Stimulated activated CD4-positive, alpha-beta T cell treated with anti-CD3 and anti-CD28 coated beads, Interleukin-4, amount 100 ng/mL, for 1 hour (primary cell): ENCODE measurements at places on chromosomes 12 and 14.

DNA sequence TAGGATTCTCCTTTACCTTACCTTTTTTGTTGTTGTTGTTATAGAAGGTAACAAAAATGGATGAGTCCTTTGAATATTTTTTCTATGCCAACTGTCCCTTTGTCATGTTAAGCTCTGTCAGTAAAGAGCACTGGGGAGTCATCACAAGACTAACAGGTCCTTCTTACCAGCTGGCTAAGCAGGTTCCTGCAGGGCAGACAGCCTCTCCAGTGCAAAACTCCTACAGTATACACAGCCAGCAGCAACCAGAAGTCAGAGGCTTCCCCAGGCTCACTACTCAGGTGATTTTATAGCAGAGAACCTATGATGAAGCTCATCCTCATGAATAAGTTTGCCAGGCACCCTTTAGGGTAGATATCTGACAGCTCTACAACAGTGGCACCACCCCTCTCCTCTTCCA is 271.1 kb downstream of the RERGL start:
- no peak for DNase-seq

DNA sequence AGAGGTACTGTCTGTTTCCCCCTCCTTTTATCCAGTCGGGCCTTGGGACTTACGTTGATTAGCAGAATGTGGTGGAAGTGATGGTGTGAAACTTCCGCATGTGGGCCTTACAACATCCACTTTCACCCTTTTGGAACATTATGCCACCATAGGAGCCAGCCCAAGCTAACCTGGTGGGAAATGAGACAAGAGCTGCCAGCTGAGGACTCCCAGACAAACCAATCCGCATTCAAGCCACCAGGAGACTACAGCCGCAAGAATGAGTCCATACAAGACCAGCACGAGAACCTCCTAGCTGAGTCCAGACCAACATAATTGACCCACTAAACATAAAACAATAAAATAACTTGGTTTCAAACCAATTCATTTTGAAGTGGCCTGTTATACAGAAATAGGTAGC is 9.1 kb upstream of the PTGER2 start:
- DNase-seq: no peak

- DNase-seq: no peak
These were observed 225.1 kb downstream of the DIO2 start for GRCh38 chr14:79986251-79986650.

- DNase-seq: peak; percentile 81
These were observed 864 bp downstream of the DNAJC22 start for GRCh38 chr12:49347311-49348193.

DNA sequence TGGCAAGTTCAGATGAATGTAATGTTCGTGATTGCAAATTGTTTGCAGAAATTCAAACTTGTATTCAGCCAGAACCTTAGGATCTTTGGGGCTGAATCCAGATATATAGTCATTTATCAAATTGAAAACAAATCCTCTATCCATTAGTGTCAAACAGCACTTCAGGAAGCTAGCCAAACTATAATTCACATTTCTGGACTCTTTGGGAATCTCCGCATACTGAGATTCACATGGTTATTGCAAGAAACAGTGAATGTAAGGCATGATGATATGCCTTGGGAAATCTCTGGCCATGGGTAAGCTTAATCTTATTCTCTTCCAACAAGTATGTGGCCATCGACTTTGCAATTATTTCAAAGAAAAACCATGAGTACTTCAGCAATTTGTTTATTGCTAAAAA is 98.5 kb downstream of the KLHL28 start:
- no peak for DNase-seq

GRCh38 chr14:51304941-51305340 is 64.9 kb downstream of the TMX1 start:
- DNase-seq: no peak

DNA sequence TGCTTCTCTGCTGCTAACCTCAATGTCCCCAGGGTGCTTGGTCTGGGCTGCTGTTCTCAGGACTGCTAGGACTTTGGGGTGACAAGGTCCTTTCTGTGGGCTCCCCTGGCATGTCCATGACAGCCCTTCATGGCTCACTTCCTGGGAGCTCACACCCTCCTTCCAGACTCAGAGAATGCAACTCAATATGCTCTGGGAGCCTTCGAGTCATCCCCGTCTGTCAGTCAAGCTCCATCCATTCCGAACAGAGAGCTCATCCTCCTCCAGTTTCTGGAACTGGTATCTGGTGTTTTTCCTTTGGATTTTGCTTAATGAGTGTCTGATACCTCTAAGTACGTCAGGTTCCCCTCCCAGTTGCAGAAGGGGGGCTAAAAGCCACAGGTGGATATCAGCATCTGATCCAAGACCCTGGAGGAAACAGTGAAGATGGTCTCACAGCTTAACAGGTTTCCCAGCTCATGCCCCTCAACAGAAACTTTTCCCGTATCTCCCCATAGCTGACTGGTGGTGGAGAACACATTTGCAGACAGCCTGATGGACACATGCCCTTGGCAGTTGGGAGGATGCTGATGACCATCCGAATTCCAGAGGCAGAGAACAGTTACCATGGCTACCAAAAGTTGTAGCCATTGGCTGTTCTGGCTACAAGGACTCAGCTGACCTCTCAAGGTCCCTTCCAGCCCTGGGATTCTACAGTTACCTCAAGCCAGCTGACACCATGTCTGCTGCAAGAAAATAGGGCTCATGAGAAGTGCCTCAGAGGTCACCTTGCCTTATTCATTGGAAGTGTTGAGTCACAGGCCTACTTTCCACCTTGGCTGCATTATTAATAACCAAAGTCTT is 9.5 kb upstream of the RAB35 start:
- DNase-seq: no peak

GRCh38 chr12:20259786-20260185 is 108.6 kb upstream of the PDE3A start:
- no peak for DNase-seq

- no peak for DNase-seq
These were observed 432.1 kb downstream of the CCDC91 start for GRCh38 chr12:28622406-28622805.

- DNase-seq: no peak
These were observed 3.0 kb upstream of the STXBP6 start for GRCh38 chr14:25052921-25053320.

DNA sequence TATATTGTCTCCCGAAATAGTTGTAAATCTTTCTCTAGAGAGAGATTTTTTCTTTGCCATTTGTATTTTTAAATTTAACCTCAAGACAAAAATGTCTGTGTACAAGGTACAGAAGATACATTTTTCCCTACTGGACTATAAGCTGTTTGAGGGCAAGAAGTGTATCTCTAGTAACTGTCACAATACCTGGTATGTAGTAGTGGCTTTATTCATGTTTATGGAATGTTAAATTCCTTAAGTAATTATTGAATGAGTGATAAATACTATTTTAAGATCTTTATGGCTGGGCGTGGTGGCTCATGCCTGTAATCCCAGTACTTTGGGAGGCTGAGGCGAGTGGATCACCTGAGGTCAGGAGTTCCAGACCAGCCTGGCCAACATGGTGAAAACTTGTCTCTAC is 24.4 kb upstream of the CDK17 start:
- DNase-seq: no peak

DNA sequence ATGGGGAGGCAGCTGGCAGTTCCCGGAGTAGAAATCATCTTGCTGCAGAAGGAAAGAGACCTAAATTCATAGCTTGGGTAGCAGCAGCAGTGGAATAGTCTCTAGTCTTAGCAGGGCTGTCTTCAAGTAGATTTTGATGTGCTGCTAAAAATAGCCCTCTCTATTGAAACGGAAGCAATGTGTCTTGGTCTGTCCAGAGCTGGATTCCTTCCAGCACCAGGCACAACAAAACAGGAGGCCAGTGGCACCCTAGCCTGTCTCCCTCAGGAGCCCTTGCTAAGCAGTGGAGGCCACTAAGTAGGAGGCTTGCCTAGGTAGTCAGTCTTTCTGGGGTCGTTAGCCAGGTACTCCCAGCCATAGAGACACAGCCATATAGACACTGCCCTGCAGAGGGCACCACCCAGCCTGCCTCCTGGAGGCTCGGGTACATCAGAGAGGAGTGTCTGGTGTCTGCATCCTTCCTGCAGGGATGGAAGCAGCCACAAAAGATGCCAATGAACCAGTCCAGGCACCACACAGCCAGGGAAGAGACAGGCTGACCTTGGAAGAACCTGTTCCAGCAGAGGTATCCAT is 97.5 kb downstream of the CRACR2A start:
- DNase-seq: no peak

DNA sequence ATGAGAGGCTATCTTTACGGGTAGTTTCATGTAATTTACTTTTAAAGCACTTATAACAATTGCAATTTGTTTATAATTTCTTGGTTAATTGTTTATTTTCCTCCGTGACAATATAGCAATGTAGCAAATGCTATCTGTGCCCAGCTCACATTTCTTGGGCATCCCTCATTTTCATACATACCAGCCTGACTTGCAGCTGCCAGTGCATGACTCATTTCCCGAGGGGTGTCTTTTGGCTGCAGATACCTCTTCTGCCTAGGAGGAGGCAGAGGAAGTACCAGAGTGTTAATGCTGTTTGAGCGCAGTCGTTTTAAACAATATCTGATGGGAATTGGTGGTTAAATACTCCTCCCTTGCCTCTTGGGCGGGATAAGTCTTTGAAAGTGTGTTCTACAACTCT is 104.2 kb upstream of the ABCD2 start:
- DNase-seq: no peak

- no peak for DNase-seq
These were observed 333.7 kb downstream of the PCNX1 start for GRCh38 chr14:71240866-71241520.

- no peak for DNase-seq
These were observed 12.7 kb downstream of the NGDN start for GRCh38 chr14:23481979-23482822.

- DNase-seq: peak; percentile 28
These were observed 1.0 kb downstream of the NAA25 start for GRCh38 chr12:112107306-112108201.

DNA sequence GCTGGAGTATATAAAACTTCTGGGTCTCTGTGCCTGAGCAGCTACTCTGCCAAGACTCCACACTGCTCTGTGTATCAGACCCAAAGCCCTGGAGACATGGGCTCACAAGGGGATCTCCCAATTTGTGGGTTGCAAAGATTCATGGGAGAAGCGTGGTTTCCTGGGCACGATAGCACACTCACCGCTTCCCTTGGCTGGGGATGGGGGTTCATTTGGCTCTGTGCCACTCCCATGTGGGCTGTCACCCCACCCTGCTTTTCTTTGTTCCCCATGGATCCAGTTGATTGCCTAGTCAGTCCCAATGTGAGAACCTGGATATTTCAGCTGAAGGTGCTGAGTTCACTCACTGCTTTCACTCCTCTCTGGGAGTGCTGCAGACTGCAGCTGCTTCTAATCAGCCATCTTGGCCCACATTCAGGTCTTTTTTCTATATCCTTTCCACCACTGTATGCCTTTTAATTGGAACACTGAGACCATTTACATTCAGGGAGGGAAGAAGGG is 40.0 kb upstream of the PCNX4 start:
- no peak for DNase-seq

- DNase-seq: no peak
These were observed 110.3 kb upstream of the ETV6 start for GRCh38 chr12:11539156-11539555.

DNA sequence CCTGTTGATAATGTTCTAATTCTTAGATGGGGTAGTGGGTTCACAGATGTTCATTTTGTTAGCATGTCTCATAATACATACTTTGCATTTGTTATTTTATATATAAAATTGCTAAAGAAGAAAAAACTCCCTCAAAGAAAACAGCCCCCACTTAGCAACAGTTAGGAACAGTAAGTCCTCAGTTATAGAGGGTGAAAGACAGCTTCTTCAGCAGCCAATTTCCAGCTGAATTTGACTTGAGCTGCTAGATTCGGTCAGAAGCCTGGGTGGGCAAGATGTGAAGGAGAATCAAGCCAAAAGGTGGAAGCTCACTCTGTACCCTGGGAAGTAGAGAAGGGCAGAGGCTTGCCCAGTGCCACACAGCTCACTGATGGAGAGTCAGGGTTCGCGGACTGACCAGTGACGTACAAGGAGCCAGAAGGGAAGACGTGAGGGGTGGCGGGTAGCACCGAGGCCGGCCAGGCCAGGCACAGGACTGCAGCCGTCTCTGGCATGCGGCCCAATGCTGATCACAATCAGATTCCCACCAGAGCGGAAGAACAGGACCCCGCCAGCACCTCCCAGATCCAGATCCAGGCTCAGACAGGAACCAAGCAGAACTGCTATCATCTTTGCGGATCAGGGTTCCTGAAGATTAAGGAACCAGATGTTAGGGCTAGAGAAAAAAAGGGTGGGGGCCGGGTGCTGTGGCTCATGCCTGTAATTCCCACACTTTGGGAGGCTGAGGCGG is 30.4 kb upstream of the VWF start:
- no peak for DNase-seq

DNA sequence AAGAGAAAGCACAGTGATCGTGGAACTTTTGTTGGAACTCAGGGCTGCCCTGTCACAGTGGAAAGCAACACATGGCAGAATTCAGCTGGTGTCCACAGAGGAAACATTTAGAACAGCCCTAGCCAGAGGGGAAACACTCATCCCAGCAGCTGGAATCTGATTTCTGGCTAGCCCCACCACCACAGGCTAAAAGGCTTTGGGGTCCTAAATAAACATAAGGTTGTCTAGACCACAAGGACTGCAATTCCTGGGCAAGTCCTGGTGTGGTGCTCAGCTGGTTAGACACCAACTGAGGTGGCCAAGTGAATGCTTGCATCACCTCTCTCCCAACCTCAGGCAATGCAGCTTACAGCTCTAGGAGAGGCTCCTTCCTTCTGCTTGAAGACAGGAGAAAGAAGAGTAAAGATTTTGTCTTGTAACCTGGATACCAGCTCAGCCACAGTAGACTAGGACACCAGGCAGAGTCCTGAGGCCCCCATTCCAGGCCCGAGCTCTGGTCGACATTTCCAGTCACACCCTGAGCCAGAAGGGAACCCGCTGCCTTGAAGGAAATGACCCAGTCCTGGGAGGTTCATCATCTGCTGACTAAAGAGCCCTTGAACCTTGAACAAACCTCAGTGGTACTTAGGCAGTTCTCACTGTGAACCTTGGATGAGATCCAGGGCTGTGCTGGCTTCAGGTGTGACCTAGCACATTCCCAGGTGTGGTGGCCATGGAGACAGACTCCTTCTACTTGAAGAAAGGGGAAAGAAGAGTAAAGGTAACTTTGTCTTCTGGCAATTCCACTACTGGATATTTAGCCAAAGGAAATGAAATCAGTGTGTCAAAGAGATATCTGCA is 85.4 kb upstream of the PLXNC1 start:
- no peak for DNase-seq

- DNase-seq: no peak
These were observed 395.2 kb upstream of the DCN start for GRCh38 chr12:91577586-91578539.
